Right renal pelvis (tissue), 4 donors: ENCODE measurements at places on chromosomes 1 and 21. TPM values are rescaled to one million over a fixed set of nuclear protein-coding genes. Genes with fewer than 3 reads are reported as not detected.
A peak's percentile ranks its signal among the peaks of the same experiment; 100 is the strongest.

GRCh38 chr1:94332516-94332915, 85.7 kb upstream of the ABCD3 start:
- DNase-seq = no peak

GRCh38 chr1:237042892-237043576, 1.1 kb downstream of the RYR2 start:
- DNase-seq = no peak

DNA sequence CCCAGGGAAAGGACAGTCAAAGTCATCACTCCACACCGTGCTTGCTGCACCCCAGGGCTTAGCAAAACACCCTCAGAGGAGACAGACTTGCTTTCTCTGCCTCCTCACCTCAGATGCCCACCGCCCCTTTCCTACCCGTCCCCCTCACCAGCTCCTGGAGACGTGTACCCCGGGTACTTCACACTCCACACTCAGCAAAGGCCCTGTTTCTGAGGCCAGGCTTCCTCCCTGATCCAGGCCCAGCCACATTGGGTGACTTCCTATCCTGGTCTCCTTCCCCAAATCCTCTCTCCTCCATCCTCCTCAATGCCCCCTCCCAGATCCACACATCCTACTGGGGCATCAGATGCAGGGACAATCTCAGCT, 116.7 kb downstream of the DMRTB1 start:
- DNase-seq = no peak

DNA sequence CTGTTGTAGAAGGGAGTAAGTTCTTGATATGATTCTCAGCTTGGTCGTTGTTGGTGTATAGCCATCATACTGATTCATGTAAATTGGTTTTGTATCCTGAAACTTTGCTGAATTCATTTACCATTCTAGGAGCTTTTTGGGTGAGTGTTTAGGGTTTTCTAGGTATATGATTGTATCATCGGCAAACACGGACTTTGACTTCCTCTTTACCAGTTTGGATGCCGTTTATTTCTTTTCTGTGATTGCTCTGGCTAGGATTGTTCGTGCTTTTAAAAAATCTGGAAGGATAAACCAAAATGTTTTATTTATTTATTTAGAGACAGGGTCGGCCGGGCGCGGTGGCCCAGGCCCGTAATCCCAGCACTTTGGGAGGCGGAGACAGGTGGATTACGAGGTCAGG, 20.6 kb downstream of the RRP1B start:
- DNase-seq = no peak

GRCh38 chr1:236051242-236051791, 13.6 kb downstream of the NID1 start:
- no peak for DNase-seq

GRCh38 chr1:41617336-41617735, 132.9 kb upstream of the EDN2 start:
- DNase-seq = no peak

GRCh38 chr21:42051788-42052187, 19.3 kb upstream of the UMODL1 start:
- no peak for DNase-seq

DNA sequence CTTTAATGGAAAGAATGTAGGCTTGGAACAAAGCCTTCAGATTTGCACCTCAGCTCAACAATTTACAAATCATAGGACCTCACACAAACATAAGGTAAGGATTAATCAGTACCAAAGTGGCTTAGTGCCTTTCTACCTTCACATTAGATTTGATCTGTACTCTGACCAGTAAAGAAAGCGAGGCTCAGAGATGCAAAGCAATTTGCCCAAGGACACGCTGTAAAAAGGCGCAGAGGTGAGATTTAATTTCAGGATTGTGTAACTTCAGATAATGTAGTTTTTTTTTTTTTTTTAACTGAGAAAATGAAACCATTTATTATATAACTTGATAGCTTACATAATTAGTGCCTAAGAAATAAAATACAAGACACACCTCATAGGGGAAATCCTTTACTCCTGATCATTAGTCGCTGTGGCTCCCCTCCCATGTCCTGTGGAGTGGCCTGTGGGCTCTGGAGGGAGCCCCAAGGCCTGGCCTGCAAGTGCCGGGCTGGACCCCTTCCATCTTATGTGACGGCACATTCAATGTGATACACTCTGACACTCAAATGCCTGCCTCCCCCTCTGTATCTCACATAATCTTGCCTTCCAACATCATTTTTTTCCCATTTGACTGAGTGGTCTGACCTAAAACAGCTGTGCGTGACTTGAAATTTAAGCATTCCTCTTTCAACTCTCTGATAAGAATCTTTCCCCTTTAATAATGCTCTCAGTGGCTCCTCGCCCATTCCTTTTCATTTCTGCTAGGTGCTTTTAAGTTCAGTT, 426.5 kb upstream of the DAB1 start:
- DNase-seq = no peak

GRCh38 chr1:113930499-113931161, 1.5 kb downstream of the HIPK1 start:
- no peak for DNase-seq

DNA sequence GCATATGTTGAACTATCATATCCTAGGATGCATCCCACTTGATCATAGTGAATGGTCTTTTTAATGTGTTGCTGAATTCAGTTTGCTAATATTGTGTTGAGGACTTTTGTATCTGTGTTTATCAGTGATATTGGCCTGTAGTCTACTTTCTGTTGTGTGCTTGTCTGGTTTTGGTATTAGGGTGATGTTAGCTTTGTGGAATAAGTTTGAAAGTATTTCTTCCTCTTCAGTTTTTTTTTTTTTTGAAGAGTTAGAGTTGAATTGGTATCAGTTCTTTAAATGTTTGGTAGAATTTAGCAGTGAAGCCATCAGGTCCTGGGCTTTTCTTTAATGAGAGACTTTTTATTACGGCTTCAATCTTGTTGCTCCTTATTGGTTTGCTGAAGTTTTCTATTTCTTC, 162.3 kb downstream of the VAV3 start:
- no peak for DNase-seq

- DNase-seq = no peak
These were observed 112.3 kb upstream of the NFIA start for GRCh38 chr1:60969971-60970509.

GRCh38 chr1:198196630-198197029, 39.8 kb downstream of the NEK7 start:
- no peak for DNase-seq

DNA sequence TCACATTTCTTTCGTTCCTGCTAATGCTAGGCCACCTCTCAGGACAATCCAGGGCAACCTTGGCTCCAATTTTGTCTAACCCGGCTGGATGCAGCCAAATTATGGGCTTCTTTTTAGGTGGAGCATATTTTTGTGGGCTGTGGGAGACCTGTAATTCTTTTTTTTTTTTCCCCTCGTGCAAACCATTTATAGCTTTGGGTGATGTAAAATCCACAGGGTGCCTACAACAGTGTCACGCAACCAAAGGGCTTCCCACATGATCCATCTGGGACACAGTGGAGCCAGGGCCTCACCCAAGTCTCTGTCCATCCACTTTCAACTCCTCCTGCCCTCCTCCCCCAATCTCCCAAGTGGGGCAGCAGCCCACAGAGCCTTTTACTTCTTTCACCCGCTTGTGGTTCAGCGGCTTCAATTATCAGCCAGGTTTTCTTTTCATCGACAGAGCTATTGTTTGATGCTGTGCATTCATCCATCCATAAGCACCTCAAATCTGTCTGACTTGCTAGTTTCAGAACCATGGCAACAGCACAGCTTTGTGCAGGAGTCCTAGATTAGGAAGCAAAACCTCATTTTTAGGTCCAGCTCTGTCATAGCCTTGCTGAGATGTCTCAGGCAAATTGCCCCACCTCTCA, 10.0 kb upstream of the OVAAL start:
- DNase-seq = no peak

GRCh38 chr1:46072975-46073374, 59.5 kb downstream of the PIK3R3 start:
- DNase-seq = no peak

DNA sequence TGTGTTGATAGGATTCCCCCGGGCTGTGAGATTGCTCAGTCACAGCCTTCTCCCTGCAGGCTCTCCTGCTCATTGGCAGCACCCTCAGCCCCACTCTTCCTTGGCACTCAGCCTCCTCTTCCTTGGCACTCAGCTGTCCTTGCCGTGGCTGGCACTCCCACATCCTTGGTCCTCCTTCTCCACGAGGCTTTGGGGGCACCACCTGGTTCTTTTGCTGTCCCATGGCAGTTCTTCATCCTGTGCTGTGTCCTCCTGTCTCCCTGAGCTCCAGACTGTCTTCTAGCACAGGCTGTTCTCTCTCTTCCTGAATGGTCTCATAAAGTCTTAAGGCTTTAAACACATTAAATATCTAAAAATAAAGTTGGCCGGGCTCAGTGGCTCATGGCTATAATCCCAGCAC, 27.0 kb downstream of the PKNOX1 start:
- DNase-seq = no peak

DNA sequence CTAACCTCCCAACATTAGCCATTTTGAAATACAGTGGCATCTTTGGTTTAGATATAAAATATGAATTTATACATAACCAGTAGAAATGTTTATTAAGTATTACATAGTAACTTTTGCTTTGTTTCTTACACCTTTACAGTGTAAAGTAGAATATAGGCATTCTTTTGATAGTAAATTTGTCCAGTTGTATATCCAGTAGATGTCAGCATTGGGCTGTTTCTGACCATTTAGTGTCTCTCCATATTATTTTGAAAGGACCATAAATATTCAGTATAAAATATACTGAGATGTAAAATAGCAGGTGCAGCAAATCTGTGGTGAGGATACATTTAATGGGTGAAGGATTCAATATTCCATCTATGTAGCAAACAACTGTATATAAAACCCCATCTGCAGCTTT, 115.8 kb upstream of the ZRANB2 start:
- DNase-seq = no peak

GRCh38 chr1:110089561-110090275, 19.2 kb upstream of the ALX3 start:
- no peak for DNase-seq

DNA sequence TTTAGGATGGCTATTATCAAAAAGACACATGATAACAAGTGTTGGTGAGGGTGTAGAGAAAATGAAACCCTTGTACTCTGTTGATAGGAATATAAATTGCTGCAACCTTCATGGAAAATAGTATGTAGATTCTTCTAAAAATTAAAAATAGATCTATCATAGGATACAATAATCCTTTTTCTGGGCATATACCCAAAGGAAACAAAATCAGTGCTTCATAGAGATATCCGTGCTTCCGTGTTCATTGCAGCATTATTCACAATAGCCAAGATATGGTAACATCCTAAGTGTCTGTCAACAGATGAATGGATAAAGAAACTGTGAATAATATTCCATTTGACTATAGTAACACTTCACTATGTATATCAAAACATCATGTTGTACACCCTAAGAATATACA, 106.7 kb downstream of the MIS18A start:
- DNase-seq = no peak

- DNase-seq = no peak
These were observed 47.5 kb upstream of the CTPS1 start for GRCh38 chr1:40932006-40932405.

DNA sequence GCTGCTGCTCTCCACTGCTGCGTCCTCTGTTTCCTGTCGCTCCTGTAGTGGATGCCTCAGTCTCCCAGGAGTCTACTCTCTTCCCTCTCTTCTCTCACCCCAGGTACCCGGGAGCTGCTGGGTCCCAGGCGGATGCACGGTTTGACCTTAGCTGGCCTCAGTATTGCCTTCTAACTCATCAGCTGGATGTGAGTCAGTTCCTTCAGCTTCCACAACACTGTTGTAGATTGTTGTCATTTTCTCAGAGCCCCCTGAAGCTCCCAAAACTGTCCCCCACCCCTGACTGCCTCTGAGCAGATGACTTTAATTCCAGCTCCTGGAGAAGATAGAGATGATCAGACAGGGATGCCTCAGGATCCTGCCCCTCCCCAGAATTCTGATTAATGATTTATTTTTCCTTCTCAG, 7.2 kb downstream of the CNIH3 start:
- no peak for DNase-seq

- DNase-seq = no peak
These were observed 41.9 kb downstream of the NGF start for GRCh38 chr1:115295904-115296696.

GRCh38 chr1:94236630-94237290, 624 bp downstream of the ARHGAP29 start:
- no peak for DNase-seq

GRCh38 chr21:17925000-17925610, 105.9 kb upstream of the C21orf91 start:
- no peak for DNase-seq

GRCh38 chr1:217888328-217888727, 257.2 kb downstream of the SPATA17 start:
- no peak for DNase-seq

GRCh38 chr1:212916481-212917133, 33.7 kb upstream of the VASH2 start:
- DNase-seq = peak; percentile 36

- DNase-seq = no peak
These were observed 85.9 kb upstream of the EDEM3 start for GRCh38 chr1:184840596-184840995.

GRCh38 chr1:193806079-193807048, 620.0 kb upstream of the B3GALT2 start:
- no peak for DNase-seq

- DNase-seq = no peak
These were observed 13.5 kb downstream of the TRAF3IP3 start for GRCh38 chr1:209769171-209769904.

- DNase-seq = no peak
These were observed 60.8 kb downstream of the ELK4 start for GRCh38 chr1:205570796-205571537.

- DNase-seq = no peak
These were observed 15.3 kb upstream of the ZSWIM5 start for GRCh38 chr1:45221716-45222115.

DNA sequence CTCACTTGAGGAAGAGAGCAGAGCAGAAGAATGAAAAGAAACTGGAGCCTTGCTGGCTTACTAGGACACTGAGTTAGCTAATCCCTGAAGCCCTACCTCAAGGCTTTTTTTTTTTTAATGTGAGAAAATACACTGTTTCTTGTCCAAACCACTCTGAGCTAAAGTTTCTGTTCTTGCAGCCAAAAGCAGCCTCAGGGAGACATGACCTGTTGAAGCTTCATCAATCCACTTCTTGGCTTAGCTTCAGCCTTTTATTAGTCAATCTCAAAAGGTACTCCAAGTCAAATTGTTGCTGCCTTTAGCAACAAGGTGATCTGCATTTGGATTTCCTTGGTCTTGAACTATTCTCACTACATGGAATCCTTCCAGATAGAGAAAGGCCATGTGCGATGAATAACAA, 33.7 kb downstream of the CCDC185 start:
- DNase-seq = no peak

TAS1R1 gene
- 0.07 TPM for polyA plus RNA-seq

ATP1A2 gene
- 4.9 TPM for polyA plus RNA-seq

CELA2A gene
- not detected for polyA plus RNA-seq

MEX3A gene
- polyA plus RNA-seq = 50.2 TPM

CSF3R gene
- 4.3 TPM for polyA plus RNA-seq

APCS gene
- not detected for polyA plus RNA-seq

INAVA gene
- polyA plus RNA-seq = 41.8 TPM

PHACTR4 gene
- polyA plus RNA-seq = 82.3 TPM

LAD1 gene
- polyA plus RNA-seq = 27.7 TPM

ARHGEF11 gene
- polyA plus RNA-seq = 33.9 TPM

AQP10 gene
- 0.37 TPM for polyA plus RNA-seq

MYCL gene
- 11.5 TPM for polyA plus RNA-seq
